ENCODE measurements at places on chromosomes 4 and X.

DNA sequence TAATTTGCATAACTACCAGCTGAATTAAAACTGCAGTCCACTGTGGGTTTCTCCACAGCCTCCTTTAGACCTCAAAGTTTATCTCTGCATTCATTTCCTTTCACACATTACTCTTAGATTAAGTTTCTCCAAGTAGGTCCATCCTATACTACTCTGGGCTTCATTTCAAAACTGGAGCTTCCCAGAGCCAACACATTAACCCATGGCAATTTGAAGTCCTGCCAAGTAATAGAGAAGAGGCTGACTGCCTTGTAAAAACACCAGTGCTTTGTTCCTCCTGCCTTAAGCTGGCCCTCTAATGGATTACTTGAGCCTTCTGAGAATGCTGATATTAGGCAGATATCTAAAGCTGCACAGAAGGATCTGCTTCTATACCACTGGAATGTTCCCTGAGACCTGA, 997.2 kb upstream of the SLIT2 start:
- no peak for DNase-seq

DNA sequence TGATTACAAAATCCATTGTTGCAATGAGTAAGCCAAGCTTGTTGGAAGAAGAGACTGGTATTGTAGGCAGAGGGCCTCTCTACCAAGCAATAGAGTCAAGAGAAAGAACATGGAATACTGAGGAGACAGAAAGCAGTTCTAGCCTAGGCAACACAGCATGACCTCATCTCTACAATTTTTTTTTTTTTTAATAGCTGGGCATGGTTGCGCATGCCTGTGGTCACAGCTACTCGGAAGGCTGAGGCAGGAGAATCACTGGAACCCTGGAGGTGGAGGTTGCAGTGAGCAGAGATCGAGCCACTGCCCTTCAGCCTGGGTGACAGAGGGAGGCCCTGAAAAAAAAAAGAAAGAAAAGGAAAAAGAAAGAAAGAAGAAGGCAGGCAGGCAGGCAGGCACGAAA, 11.7 kb upstream of the ZBTB33 start:
- DNase-seq, result no peak

- DNase-seq, result no peak
These were observed 36.0 kb downstream of the INTU start for GRCh38 chr4:127668770-127669169.

- DNase-seq, result no peak
These were observed 234.0 kb downstream of the SPOCK3 start for GRCh38 chr4:167000141-167000852.

GRCh38 chr4:170325599-170325998, 235.8 kb upstream of the AADAT start:
- DNase-seq, result no peak

DNA sequence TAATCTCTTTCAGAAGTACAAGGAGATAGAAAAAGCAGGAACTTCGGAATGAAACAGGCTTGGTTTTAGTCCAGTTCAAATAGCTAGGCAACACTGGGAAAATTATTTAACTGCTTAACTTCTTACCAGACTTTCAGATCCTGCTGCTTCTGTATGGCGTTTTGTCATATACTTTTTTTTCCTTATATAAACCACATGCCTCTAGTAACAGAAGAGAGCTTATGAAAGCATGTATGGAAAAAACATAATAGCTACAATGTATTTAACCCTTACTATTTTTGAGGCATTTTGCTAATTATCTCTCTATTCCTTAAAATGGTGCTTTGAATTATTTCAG, 439.6 kb downstream of the INPP4B start:
- DNase-seq, result no peak

GRCh38 chr4:87679449-87680169, 29.5 kb downstream of the DMP1 start:
- no peak for DNase-seq

DNA sequence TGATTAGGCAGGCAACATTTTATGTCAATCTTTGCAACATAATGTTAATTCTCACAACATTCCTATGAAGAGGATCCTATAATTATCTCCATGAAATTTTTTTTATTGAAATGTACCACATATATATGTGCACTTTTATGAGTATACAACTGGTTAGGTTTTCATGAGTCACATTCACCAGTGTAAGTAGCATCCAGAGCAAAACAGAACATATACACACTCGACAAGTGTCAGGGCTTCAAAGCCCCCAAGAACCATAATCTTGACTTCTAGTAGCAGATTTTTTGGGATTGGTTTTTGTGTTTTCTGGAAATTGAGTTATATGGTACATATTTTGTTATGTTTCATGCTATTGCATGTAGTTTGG, 62.4 kb downstream of the ARHGAP10 start:
- no peak for DNase-seq

GRCh38 chr4:997375-998071, 4.3 kb upstream of the SLC26A1 start:
- no peak for DNase-seq

DNA sequence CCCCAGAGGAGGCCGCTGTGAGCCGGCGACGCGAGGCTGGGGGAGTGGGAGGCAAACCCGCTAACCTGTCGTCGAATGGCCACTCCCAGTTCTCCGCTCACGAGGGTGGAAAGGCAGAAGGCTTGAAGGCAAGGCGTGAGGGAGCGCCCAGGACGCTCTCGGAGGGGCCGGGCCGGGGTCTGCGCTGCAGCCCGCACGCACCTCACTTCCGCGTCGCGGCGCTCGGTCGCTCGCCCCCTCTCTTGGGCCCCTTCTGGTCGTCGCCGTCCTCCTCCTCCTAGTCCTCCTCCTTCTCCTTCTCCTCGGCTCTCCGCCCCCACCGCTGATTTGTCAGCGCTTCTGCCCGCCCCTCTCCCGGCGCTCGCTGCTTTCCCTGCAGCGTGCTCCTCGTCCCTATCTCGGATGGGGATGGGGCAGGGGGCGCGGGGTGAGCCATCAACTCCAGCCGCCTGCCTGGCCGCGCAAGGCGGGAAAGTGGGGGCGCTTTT, at the start of gene SNCA:
Gene SNCA, minus strand, starts transcription at position 265 of the 488 bp plus-strand sequence. CDS start 1,494 bp downstream, outside the sequence.
- DNase-seq, result no peak

GRCh38 chr4:35238793-35239192, 1005.5 kb downstream of the ARAP2 start:
- DNase-seq, result no peak

DNA sequence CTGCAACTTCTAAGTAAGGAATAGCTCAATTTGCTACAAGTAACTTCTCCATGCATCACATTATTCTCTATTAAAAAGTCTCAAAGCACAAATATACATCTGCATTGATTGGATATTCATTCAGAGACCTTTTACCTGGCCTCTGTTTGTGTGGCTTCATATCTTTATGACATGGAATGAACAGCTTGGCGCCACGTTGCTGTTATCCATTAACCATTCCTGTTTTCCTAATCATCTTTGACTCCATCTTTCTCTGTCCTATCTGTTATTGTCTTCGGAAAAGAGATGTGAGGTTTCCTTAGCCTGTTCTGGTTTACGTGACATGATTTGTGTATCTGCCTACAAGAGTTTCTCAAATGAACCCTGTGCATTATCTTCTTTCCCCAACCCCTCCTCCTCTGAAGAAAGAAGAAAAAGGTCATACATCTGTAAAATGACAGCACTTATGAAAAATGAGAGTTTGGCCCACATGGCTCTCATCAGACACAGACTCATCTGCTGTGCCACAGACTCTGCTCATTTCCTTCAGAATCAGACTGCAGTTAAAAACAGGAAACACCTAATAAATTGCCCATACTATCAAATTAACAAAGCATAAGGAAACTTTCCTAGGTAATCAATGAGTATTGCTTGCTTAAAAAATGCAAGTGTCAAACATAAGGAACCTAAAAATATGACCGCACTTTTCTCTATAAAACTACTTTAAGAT, 347.6 kb upstream of the FAM241A start:
- no peak for DNase-seq

GRCh38 chrX:153871451-153871850, 14.5 kb downstream of the L1CAM start:
- DNase-seq, result no peak

DNA sequence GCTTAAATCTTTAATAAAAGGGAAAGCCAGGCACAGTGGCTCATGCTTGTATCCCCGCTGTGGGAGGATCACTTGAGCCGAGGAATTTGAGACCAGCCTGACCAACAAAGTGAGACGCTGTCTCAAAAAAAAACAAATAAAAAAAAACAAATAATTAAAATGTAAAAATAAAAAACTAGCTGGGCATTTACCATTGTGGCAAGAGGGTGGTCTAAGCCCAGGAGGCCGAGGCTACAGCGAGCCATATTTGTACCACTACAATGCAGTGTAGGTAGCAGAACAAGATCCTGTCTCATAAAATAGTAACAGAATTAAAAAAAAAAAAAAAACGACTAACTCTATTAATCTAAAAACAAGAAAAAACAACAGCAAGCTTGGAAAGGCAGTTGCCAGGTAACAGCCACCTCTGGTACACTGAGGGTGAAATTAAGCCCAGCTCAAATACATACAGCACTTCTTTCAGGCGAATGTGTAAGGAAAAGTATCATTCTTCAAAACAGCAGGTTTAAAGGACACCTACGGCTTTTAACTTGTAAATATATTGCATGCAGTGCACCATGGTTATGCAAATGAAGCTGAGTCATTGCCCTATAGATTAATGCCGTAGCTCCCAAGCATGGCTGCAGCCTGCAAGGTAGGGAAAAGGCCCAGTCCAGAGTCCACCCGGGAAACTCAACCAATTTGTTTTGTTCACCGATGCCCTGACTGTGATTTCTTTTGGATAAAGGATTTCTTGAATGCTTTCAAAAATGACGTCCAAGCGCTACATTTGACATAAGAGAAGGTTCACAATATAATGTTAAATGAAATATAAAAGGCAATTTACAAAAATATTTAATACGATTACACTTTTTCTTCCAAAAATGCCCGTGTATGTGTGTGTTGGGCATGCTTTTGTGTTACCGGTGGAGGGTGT, 14.5 kb upstream of the TXLNG start:
- no peak for DNase-seq

- no peak for DNase-seq
These were observed 660.5 kb upstream of the PABPC4L start for GRCh38 chr4:134862116-134862515.
